MM.1S (cell line): ENCODE measurements at places on chromosomes 5 and 9.

DNA sequence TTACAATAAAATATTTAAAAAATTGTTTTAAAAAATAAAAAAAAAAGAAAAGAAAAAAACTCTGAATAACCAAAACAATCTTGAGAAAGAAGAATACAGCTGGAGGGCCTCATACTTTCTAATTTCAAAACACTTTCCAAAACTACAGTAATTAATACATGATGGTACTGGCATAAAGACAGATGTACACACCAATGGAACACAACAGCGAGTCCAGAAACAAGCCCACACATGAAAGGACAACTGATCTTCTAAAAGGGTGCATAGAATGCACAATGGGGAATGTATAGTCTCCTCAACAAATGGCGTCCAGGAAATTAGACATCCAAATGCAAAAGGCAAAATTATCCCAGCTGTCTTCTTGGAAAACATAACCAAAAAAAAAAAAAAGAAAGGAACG lies 99.6 kb downstream of the LURAP1L start:
- DNase-seq = no peak
- no peak overlapping the region for H3K4me3 ChIP-seq
- H3K27me3 ChIP-seq = no peaks in the 10 kb centered on the region
- no peaks in the 10 kb centered on the region for H3K4me1 ChIP-seq
- no peaks in the 10 kb centered on the region for H3K36me3 ChIP-seq

DNA sequence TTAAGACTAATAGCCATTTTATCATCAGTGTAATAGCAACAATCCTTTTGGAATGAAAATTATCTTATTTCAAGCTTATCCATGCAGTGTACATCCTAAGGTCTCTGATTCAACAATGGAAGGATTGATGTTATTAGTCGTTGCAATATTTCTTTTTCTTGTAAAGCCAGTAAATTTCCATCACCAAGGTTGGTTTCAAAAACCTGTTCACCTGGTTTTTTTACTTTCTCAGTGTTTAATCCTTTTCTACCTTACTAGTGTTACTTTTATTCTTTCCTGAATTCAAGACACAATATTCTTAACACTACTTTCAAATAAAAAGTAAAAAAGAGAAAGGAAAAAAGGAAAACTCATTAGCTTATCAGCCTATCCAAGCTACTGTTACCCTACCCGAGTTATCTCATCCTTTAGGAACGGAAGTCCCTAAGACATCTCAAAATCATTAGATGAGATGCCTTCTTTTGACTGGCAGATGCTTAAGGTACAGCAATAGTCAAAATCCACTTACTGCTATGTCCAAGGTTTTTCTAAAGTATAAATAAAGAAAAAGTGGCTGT lies 5.4 kb downstream of the ZFR start:
- no peak overlapping the region for H3K27ac ChIP-seq
- no peak for DNase-seq
- no peak overlapping the region for H3K4me3 ChIP-seq
- H3K4me1 ChIP-seq = peaks cover 12% of the 10 kb centered on the region; the same call in 1 of the 2 replicates
- no peaks in the 10 kb centered on the region for H3K36me3 ChIP-seq

DNA sequence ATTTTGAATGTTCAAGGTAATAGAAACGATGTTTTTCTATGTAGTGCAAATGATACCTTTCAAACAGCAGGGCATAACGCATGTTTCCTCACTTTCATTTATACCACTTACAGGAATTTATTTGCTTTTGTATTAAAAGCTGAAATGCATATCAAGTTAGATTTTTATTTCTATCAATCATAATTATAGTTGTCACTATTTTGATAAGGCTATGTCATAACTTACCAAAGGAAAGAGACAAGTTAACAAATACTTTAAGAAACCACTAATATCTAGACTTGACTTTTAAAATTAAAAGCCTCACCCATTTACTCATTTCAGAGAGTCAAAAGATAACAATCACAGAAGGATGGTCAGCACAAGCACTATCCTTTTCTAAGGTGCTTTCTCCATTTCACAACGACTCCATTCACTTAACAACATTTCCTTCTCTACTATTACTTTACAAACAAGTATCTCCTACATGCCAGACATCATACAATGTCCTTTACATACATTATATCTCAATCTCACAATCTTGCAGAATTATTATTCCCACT lies 12.6 kb downstream of the ERP44 start:
- DNase-seq = no peak
- H3K4me3 ChIP-seq = no peak overlapping the region
- no peaks in the 10 kb centered on the region for H3K36me3 ChIP-seq
- H3K27me3 ChIP-seq = no peaks in the 10 kb centered on the region

DNA sequence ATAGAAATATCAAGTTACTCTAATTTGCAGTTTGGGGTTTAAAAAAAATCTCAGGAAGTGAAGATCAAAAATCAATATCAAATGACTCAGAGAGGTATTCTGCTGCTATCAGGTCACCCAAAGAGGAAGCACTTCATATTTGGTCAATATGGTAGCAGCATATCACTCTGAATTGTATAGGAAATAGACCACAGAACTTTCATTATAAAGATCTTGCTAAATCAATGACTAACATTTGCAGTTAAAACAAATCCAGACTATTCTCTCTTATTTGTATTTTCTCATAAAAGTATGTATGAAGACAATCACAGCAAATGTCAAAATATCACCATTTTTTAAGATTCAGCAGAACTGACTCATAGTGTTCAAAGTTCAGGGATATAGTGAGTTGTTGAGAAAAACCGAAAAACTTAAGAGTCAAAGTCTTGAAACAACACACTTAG lies 105.8 kb upstream of the PCSK1 start:
- peaks cover 3% of the 10 kb centered on the region; the same call in 1 of the 2 replicates for H3K4me1 ChIP-seq
- H3K27ac ChIP-seq = no peak overlapping the region
- H3K27me3 ChIP-seq = no peaks in the 10 kb centered on the region
- no peaks in the 10 kb centered on the region for H3K36me3 ChIP-seq
- H3K4me3 ChIP-seq = no peak overlapping the region

DNA sequence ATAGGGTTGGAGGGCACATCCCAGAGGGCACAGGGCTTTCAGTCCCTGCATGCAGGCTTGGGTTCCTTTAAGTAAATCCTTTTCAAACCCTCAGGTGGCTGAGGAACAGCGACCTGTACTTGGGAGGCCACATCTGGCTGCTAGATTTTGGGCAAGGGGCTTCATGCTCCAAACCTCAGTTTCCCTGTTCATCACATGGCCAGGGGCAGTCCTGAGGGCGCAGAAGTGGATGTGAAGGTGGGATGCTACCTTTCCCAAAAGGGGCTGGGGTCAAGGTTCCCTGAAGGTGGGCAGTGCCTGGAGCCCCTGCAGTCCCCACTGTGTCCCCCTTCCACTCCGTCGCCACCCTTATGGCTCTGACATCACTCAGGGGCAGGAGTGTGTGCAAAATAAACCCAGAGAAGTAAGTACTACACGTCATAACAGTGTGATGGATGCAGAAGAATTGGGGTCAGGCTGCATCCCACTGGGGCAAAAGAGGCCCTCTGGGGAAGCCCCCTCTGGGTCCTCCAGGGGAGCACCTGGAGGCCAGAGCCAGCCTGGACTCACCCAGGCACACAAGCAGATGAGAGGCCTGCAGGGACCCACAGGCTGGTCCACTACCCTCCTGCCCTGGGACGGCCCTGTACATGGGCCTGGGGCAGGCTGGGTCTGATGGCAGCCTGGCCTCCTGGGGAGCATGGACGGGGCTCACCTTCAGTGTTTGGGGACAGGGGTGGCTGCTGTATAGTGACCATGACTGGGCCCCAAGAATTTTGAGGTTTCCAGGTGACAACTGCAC lies 1.9 kb upstream of the CARD19 start:
- peak overlapping the region; percentile 23 for H3K4me3 ChIP-seq
- H3K27ac ChIP-seq = peak overlapping the region; percentile 98
- no peaks in the 10 kb centered on the region for H3K36me3 ChIP-seq
- no peak for DNase-seq

DNA sequence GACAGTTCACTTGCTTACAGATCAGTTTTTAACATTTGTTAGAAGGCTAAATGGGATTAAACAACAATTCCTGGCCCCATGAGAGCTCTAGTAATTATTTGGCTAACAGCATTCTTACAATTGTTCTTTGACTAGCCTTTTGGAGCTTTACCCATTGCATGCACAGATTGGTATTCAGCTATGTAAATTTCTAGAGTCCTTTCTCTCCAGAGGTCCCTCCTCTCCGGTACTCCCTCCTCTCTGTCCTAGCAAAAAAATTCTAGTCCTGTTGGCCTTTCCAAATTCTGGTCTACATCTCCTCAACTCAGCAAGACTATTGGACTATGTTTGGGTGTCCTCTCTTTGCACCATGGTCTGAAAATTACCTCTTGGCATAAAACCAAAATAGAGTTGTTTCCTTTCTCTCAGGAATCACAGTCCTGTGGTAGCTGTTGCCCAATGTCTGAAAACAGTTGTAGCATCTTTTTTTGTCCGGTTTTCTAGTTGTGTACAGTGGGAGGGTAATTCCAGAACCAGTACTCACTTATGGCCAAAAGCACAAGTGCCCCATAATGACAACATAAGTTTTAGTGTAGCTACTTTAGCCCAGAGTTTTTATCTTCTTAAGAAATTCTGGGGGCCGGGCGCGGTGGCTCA lies 18.1 kb downstream of the SAR1B start:
- H3K27ac ChIP-seq = no peak overlapping the region
- DNase-seq = no peak
- H3K27me3 ChIP-seq = no peaks in the 10 kb centered on the region

DNA sequence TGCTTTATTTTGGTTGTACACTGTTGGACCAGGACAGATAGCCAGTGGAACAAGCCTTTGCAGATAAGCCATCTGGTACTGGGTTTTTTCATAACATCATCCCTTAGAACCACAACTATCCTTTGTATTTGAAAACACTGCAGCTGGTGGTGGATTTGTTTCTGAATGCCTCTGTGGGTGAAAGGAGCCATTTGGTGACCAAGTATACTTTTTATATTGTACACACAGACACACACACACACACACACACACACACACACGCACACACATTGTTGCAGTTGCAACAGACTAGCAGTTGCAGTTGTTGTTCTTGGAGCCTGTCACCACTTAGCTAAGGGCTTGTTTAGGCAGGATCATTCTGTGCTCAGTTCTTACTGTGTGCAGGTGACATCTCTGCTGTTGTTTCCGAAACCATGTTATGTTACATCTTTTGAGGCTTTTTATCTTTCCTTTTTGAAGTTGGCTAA lies 22.9 kb upstream of the CAVIN4 start:
- H3K36me3 ChIP-seq = no peaks in the 10 kb centered on the region
- DNase-seq = peak; percentile 76

DNA sequence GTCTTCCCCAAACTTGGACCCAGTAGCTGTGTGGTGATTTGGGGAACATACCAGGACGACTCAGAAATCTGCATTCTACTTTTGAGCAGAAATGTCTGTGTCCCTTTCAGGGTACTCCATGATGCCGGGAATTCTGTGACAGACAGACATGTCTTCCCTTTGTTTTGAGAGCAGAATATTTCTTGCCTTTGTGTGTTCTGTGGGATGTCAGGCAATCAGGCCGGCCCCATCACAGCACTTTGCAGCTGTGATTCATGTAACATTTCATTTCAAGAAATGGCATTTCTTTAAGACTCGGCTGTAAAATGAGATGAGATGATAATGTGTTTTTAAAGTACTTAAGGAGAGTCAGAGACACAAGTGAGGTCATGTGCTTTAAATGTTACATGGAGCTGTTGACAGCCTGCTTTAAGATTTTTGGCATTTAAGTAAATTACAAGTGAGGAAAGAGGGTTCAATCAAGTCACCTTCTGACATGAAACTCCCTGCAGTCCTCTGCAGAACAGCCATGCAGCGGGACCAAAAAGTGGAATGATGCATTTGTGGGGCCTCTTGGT lies 98.7 kb downstream of the SLC28A3 start:
- H3K4me3 ChIP-seq = no peak overlapping the region
- no peak overlapping the region for H3K27ac ChIP-seq
- DNase-seq = no peak
- H3K4me1 ChIP-seq = no peaks in the 10 kb centered on the region
- H3K27me3 ChIP-seq = no peaks in the 10 kb centered on the region
- no peaks in the 10 kb centered on the region for H3K36me3 ChIP-seq

GRCh38 chr9:107875571-107875980 lies 386.0 kb upstream of the KLF4 start:
- H3K27me3 ChIP-seq = no peaks in the 10 kb centered on the region
- DNase-seq = no peak
- peaks cover 12% of the 10 kb centered on the region for H3K4me1 ChIP-seq
- no peak overlapping the region for H3K27ac ChIP-seq

DNA sequence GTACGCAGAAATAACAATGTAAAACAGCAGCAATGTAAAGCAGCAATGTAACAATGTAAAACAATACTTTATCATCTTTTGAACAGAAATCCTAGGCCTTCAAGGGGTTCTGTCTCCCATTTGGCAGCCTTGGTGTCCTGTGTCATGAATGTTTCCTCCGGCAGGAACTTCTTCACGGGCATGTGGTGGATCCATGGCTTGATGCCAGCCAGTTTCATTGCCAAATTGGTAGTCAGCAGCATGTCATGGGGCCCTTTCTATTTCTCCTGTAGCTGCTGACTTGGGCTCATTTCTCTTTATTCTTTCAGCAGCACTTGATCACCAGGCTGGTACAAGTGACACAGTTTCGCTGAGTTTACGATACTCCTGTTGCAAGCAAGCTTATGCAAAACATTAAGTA lies 275.3 kb downstream of the HTR1A start:
- H3K4me3 ChIP-seq = no peak overlapping the region
- no peaks in the 10 kb centered on the region for H3K27me3 ChIP-seq
- DNase-seq = no peak
- no peaks in the 10 kb centered on the region for H3K4me1 ChIP-seq

- H3K4me1 ChIP-seq = no peaks in the 10 kb centered on the region
- H3K27ac ChIP-seq = no peak overlapping the region
- H3K36me3 ChIP-seq = no peaks in the 10 kb centered on the region
- DNase-seq = no peak
- peaks cover 82% of the 10 kb centered on the region for H3K27me3 ChIP-seq
- no peak overlapping the region for H3K4me3 ChIP-seq
Observed at GRCh38 chr9:34554211-34555001, 31.6 kb upstream of the ENHO start.

GRCh38 chr9:130805510-130806326 lies 29.3 kb upstream of the ABL1 start:
- H3K4me3 ChIP-seq = no peak overlapping the region
- no peaks in the 10 kb centered on the region for H3K36me3 ChIP-seq
- H3K27me3 ChIP-seq = no peaks in the 10 kb centered on the region

DNA sequence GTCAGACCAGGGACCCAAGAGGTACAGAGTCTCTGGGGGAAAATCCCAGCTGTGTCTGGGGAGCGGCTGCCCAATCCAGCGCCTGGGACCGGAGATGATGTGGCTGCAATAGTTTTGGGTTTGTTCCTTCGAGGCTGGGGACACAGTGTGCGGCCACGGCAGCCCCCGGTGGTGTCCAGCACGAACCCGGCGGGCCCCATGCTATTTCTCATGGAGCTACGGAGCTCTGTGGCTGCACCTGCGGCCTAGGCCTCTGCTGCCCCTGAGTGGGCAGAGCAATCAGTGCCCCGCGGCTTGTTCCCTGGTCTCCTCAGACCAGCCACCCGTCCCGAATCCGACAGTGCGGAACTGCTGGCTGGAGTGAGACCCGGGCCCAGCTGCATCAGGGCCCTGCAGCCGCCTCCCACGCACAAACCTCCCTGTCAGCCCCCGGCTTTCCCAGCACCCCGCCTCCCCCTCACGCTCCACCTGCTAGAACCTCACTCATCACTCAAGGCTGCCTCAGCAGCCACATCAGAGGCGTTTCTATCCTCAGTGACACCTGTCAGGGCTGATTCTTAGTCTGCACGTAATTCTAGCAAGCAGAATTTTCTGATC lies 29.0 kb downstream of the SARDH start:
- H3K27ac ChIP-seq = no peak overlapping the region
- no peaks in the 10 kb centered on the region for H3K36me3 ChIP-seq
- H3K4me3 ChIP-seq = no peak overlapping the region
